ENCODE measurements at places on chromosomes 4 and X. TPM values are rescaled to one million over a fixed set of nuclear protein-coding genes. Genes with fewer than 3 reads are reported as not detected.

GRCh38 chr4:1972414-1972813 lies 36.4 kb downstream of the NELFA start:
- DNase-seq = no peak

- DNase-seq = peak; percentile 49
Measured at GRCh38 chrX:115616943-115617563, 56.1 kb downstream of the PLS3 start.

- no peak for DNase-seq
Measured at GRCh38 chr4:13750594-13750993, 123.1 kb upstream of the BOD1L1 start.

- no peak for DNase-seq
Measured at GRCh38 chr4:2546286-2546823, 9.9 kb downstream of the FAM193A start.

GRCh38 chr4:153260553-153261300 lies 56.5 kb downstream of the TRIM2 start:
- peak; percentile 42 for DNase-seq

DNA sequence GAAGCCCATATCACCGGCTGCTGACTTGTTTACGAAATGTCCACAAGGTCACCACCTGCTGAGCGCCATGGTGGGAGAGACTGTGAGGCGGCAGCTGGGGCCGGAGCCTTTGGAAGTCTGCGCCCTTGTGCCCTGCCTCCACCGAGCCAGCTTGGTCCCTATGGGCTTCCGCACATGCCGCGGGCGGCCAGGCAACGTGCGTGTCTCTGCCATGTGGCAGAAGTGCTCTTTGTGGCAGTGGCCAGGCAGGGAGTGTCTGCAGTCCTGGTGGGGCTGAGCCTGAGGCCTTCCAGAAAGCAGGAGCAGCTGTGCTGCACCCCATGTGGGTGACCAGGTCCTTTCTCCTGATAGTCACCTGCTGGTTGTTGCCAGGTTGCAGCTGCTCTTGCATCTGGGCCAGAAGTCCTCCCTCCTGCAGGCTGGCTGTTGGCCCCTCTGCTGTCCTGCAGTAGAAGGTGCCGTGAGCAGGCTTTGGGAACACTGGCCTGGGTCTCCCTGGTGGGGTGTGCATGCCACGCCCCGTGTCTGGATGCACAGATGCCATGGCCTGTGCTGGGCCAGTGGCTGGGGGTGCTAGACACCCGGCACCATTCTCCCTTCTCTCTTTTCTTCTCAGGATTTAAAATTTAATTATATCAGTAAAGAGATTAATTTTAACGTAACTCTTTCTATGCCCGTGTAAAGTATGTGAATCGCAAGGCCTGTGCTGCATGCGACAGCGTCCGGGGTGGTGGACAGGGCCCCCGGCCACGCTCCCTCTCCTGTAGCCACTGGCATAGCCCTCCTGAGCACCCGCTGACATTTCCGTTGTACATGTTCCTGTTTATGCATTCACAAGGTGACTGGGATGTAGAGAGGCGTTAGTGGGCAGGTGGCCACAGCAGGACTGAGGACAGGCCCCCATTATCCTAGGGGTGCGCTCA lies 8.7 kb upstream of the MSANTD1 start:
- no peak for DNase-seq

DNA sequence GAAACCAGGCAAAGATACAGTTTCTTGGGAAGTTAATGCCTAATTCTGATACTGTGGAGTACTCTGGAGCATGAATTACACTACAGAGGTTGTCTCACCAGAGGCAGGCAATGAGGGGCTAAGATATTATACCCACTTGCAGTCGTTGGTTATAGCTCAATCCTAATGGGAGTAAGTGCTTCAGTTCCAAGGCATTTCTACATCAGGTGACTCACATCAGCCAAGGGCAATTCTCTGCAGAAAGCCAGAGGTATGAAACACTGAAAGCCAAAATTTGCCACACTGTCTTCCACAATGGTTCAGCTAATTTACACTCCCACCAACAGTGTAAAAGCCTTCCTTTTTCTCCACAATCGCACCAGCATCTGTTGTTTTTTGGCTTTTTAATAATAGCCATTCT lies 174.0 kb upstream of the IL15 start:
- no peak for DNase-seq

Gene WWC2
- polyA plus RNA-seq = 12.9 TPM

Gene TMEM184C
- polyA plus RNA-seq = 8.4 TPM

Gene FRMD7
- not detected for polyA plus RNA-seq

All from endothelial cell of umbilical vein (primary cell).